ENCODE measurements at places on chromosomes 16 and 17.

GRCh38 chr16:61581417-61582046 lies 454.7 kb downstream of the CDH8 start:
- DNase-seq, result no peak
- H3K36me3 ChIP-seq, result no peaks in the 10 kb centered on the region
- H3K27me3 ChIP-seq, result no peaks in the 10 kb centered on the region

- DNase-seq, result no peak
- no peaks in the 10 kb centered on the region for H3K36me3 ChIP-seq
- no peak overlapping the region for H3K4me3 ChIP-seq
- H3K4me1 ChIP-seq, result no peaks in the 10 kb centered on the region
- no peak overlapping the region for H3K27ac ChIP-seq
- H3K27me3 ChIP-seq, result no peaks in the 10 kb centered on the region
These were observed 17.5 kb upstream of the TNFRSF13B start for GRCh38 chr17:16989230-16989952.

DNA sequence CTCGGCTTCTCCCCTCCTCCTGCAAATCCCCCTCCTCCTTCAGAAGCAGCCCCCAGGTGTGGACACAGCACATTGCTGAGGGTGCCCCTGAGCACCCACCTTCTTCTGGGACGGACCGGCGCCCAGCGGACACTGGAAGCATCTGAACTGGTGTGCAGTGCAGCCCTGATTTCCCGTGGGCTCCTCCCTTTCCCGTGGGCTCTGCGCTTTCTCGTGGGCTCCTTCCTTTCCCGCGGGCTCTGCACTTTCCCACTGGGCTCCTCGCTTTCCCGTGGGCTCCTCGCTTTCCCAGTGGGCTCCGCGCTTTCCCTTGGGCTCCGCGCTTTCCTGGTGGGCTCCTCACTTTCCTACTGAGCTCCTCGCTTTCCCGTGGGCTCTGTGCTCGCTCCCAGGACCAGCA lies 32.6 kb upstream of the ACSF3 start:
- DNase-seq, result no peak
- no peaks in the 10 kb centered on the region for H3K27me3 ChIP-seq
- H3K27ac ChIP-seq, result no peak overlapping the region
- H3K36me3 ChIP-seq, result no peaks in the 10 kb centered on the region

DNA sequence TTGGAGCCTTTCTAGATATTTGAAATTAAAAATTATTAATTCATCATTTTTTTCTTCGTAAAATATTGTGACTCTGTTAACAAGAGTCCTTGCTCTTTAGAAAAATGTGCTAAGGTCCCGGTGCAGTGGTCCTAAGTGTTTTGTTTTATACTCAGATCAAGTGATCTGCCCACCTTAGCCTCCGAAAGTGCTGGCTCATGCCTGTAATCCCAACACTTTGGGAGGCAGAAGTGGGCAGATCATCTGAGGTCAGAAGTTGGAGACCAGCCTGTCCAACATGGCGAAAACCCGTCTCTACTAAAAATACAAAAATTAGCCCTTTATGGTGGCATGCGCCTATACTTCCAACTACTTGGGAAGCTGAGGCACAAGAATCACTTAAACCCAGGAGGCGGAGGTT lies 82.6 kb upstream of the LGALS9 start:
- no peak for DNase-seq
- peaks cover 19% of the 10 kb centered on the region for H3K4me1 ChIP-seq
- no peaks in the 10 kb centered on the region for H3K27me3 ChIP-seq
- H3K4me3 ChIP-seq, result no peak overlapping the region

- H3K27ac ChIP-seq, result peak overlapping the region; percentile 99
- peaks cover 5% of the 10 kb centered on the region for H3K36me3 ChIP-seq
- H3K4me1 ChIP-seq, result peaks cover 50% of the 10 kb centered on the region
- peaks cover 7% of the 10 kb centered on the region for H3K27me3 ChIP-seq
- DNase-seq, result peak; percentile 30
These were observed 943 bp downstream of the CNTROB start for GRCh38 chr17:7932949-7933348.
